ENCODE measurements at places on chromosomes 12 and 14.

- no peak for DNase-seq
These were observed 23.3 kb downstream of the LRTM2 start for GRCh38 chr12:1843641-1844005.

DNA sequence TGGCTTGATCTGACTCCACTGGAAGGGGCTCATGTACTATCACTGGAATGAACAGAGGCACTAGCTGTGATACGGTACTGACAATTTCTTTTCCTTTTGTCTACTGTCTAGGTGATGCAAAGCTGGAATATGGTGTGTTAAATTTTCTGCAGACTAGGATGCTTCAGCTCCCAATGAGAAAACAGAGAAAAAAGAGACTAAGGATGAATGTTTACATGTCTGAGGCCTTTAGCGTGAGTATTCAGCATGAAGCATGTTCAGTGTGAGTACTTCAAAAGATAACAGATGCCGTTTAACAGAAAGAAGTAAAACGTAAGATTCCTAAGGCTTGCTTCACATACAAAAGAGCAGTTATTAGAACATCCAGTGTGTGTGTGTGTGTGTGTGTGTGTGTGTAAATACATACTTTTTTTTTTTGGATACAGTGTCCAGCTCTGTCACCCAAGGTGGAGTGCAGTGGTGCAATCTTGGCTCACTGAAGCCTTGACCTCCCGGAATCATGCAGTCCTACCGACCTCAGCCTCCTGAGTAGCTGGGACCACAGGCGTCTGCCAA is 92.3 kb upstream of the FERMT2 start:
- DNase-seq: no peak

GRCh38 chr12:117334051-117334450 is 27.4 kb downstream of the NOS1 start:
- no peak for DNase-seq

DNA sequence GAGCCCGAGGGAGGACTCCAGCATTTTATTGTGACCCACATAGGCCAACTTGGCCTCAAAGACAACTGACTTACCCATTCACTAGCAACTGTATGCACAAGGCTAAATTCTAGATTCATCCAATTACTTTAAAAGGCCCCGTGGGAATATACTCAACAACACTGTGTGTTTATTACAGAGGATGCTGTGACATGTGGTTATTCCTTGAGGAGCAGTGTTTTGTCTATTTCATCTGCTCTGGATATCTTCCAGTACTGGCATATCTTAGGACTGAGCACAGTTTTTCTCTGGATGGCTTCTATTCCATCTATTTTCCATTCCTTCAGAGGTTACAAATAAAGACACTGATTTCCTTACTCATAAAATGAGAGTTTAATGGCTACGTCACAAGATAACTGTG is 87.2 kb upstream of the KRAS start:
- peak; percentile 64 for DNase-seq

DNA sequence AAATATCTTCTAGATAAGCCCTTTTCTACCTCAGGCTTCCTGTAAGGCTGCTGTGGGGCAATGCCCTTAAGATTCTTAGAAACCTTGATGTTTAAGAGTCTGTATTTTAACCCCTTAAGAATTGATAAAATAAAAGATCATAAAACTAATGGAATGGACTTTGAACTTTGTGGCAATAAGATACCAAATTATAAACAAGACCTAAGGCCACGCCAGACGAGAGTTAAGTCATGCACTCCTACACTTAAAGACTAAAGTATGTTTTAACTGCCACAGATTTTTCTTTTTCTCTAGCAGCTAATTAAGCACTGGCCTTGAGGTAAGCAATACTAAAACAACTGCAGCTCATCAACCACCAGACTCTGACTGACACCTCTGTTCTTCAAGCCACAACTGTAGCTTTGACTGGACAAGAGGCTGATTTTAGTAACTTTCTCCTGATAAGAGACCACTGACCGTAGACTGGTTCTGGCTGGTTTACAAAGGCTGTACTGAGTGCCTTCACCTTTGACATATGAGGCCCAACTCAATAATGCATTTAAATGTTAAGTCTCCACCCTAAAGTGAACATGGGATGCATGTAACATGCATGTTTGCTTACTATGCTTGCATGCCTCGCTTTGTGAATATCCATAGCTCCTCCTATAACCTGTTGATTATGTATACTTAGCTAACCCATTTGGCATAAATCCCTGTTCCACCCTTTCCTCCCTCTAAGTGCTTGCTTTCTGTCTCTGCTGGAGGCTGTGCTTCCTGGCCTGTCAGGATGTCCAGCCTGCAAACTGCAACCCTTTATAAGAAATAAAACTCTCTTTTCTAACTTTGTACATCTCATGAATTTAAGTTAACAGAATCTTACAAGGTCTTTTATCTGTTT is 71.9 kb downstream of the KLHL28 start:
- DNase-seq: no peak

DNA sequence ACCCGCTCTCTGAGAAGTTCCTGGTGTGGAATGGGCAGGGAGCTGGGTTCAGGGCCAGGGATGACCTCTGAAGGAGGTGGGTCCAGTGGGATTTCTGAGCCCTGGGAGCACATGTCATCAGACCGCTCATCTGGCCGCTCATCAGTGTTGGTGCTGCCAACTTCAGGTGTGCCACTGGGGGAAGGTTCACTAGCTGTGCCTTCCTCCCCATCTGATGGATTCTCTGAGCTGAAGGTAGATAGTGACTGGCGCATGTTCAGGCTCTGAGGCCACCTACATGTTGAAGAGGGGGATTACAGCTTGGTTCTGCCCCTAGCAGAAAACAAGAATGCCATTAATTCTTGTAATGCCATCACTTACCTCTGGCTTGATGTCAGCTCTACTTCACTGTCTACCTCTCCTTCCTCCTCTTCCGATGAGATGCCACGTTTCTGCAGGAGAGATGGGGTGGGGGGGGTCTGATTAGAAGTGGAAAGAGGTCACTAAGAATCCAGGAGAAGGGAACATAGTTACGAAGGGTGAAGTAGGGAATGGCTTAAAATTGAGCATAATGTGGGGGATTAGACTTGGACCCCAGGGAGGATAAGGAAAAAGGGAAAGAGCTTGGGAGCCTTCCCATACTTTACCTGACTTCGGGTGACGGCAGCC is 17.2 kb downstream of the MAP3K12 start:
- DNase-seq: no peak

- DNase-seq: peak; percentile 90
These were observed 60.5 kb downstream of the ERGIC2 start for GRCh38 chr12:29320295-29321085.

GRCh38 chr12:4030929-4031702 is 157.9 kb upstream of the PARP11 start:
- DNase-seq: peak; percentile 98

DNA sequence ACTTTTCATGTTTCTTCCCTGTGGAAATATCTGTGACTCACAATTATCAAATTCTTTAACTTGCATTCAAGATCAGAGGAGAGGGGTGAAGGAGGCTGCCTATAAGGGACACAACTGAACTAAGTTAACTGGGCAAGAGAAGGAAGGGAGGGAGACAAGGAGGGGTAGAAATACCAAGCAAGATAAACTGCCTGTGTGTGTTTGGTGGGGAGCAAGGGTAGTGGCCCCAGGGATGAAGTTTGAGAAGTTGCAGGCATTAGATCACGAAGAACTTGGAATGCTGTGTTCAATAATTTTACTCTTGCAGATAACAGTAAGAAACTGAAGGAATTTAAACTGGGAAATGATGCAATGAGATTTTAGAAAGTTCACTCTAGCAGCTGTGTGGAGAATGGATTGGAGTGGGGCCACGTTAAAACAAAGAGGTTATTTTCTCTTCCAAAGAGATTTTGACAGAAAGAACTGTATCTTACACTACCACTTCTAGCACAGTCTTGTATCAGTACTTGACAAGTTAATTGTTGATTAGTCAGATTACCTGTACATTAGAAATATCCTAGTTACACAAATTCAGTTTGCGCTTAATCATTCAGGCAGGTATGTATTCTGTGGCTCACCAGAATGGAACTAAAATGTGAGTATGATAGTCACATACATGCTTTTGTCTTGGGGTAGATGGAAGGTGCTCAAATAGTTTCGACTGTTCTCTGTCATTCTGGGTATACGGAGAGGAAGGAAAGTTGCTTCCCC is 7.4 kb downstream of the PKP2 start:
- no peak for DNase-seq

DNA sequence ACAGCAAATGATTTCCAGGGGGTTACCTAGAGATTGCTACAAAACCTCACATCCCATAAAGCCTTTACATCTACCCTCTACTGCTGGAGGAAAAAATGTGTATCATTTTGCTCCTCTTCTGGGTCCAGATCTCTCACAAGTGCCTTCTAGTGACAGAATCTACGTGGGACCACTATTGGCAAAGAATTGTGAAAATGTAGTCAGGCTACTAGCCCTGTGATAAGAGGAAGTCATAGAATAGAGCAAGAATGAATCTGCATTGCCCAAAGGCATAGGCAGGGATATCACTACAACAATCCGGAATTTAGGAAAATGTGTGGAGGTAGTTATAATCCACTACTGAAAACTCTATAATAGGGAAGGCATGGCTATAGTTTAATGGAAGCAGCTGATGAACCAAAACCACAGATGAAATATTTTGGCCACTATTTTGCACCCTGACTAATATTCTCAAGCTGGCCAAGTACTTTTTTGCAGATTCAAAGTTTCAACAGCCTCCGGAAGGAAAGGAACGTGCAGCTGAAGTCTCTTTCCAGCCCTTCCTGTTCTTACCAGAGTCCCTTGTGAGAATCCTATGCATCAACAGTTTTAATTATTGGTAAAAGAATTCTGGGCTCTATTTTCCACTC is 176.8 kb downstream of the PHLDA1 start:
- peak; percentile 81 for DNase-seq

DNA sequence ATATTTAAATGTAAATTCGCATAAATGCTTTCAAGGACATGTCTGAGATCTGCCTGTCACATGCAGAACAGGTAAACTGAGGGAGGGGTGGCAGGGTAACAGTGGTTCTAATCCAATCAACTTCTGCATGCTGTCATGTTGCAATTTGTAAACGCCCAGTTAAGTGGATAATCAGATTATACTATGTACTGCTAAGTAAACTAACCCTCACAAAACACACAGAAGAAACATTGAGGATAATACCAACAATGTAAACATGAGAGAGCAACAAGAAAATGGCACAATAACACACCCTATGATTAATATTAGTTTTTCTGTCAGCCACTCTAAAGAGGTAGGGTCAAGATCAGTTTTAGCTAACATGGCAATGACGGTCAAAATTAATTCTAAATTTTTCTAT is 123.7 kb downstream of the KIF21A start:
- no peak for DNase-seq

DNA sequence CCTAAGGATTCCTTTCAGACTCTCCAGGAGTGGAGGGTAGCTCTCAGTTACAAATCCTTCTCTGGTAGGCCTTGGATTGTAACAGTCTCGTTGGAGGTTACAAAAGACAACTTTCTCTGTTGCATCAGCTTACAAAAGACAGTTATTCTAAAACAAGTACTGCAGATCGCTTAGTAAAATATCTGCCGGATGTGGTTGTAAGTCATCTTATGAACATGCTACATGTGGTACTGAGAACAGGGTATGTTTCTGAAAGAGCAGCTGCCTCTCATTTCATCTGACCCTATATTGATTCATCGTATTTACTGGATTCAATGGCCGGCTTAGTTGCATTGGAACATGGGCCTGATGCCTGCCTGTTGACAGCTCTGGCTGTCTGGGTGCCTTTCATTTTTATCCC is 157.4 kb downstream of the PTCSC3 start:
- DNase-seq: no peak

DNA sequence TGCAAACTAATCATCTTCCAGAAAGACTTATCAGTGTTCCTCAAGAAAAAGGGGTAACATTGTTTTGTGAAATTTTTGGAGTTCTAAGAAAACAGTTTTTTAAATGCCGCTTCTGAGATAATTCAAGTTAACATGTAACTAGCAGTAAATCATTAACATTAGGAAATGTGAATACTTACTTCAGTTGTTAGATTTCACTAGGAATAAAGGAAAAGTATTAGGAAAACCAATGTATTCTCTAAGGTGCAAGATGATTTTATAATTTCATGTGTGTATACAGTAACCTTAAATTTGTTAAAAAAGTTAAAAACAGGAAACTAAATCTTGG is 36.8 kb downstream of the PAPOLA start:
- DNase-seq: no peak

GRCh38 chr12:13182881-13183280 is 13.6 kb upstream of the EMP1 start:
- DNase-seq: no peak

DNA sequence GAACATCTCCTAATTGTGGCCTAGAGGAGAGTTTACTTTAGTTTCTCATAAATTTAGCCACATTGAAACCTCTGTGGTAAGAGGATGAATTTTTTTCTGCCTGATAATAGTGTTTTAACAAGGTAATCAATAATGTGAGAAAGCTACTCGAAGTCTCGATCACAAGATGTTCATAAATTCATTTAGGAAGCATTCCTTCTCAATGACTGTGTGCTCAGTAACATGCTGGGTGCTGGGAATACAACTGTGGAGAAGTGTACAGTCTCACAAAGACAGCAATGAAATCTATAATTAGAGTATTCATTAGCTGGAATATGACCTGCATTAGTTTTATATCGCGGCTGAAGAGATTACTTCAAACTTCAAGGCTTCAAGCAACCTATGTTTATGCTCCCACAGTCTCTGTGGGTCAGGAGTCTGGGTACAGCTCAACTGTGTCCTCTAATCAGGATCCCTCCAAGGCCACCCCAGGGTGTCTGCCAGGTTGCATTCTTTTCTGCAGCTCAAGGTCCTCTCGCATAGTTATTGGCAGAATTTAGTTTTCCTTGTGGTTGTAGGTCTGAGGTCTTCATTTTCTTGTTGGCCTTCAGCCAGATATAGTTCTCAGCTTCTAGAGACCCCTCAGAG is 167.6 kb downstream of the ANO4 start:
- DNase-seq: peak; percentile 40

DNA sequence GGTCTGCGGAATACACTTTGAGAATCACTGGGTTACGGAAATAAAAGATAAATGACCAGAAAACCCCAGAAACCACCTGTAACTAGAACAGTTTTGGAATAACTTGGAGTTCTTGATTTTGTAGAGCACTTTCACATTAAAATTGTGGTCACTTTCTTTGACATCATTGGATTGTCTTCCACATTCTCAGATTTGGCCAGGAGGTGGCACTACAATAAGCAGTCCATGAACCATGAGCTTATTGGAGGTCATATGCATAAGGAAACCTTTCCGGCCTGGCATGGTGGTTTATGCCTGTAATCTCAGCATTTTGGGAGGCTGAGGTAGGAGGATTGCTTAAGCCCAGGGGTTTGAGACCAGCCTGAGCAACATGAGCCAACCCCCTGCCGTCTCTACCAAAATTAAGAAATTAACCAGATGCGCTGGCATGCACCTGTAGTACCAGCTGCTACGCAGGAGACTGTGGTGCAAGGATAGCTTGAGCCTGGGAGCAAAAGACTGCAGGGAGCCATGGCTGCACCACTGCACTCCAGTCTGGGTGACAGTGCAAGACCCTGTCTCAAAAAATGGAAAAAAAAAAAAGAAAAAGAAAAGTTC is 107.7 kb upstream of the CAND1 start:
- DNase-seq: peak; percentile 57

DNA sequence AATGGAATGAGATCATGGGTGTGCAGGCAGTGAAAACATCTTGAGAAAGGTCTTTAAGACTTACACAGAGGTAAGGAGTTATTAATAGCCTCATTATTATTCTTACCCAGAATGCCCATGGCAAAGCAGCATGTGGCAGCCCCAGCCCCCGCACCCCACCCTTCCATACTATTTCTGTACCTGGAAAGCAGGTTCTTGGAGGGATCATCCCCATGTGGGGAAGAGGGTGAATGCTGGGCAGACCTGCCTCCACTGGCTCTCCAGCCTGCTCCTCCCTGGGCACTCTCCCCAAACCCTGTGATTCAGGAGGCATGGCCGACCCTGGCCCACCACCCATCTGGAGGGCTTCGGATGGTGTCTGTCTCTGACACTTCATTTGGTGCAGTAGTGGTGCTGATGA is 28.3 kb downstream of the NPC2 start:
- no peak for DNase-seq
